Activated T-helper 2 cell treated with anti-CD3 and anti-CD28 coated beads, Interferon-gamma antibody, Interleukin-2, Interleukin-4, amounts not matched to agents 10 μg/mL and 5 μg/mL and 100 μg/mL, durations not matched to agents 14 hours and 24 hours and 36 hours (primary cell): ENCODE measurements at places on chromosomes 5 and 9.

DNA sequence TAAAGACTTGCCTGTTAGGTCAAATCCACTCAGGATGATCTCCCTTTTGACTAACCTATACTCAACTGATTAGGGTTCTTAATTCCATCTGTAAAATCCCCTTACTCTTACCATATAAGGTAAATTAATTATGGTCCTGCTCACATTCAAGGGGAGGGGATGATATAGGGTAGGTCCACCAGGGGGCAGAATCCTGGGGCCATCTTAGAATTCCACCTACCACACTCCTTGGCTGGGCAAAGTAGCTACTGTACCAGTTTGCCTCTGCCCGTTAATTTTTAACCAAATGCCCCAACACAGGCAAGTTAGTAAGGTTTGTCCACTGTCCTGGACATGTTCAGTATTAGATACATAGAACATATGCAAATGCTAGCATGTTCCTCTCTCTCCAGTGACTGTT is 262.4 kb downstream of the SEMA5A start:
- no peaks in the 10 kb centered on the region for H3K4me1 ChIP-seq
- no peaks in the 10 kb centered on the region for H3K27me3 ChIP-seq
- no peak overlapping the region for H3K27ac ChIP-seq

- DNase-seq = no peak
- no peaks in the 10 kb centered on the region for H3K36me3 ChIP-seq
- no peaks in the 10 kb centered on the region for H3K4me1 ChIP-seq
- no peak overlapping the region for H3K4me3 ChIP-seq
- H3K27ac ChIP-seq = no peak overlapping the region
- no peaks in the 10 kb centered on the region for H3K27me3 ChIP-seq
These were observed 101.6 kb downstream of the GRIA1 start for GRCh38 chr5:153592081-153592480.

- no peak overlapping the region for H3K27ac ChIP-seq
- peaks cover 2% of the 10 kb centered on the region for H3K4me1 ChIP-seq
- H3K4me3 ChIP-seq = no peak overlapping the region
These were observed 43.7 kb downstream of the BICD2 start for GRCh38 chr9:92720807-92721535.

- H3K27ac ChIP-seq = no peak overlapping the region
- H3K27me3 ChIP-seq = no peaks in the 10 kb centered on the region
- H3K4me1 ChIP-seq = peaks cover 27% of the 10 kb centered on the region
These were observed 241.7 kb downstream of the DOCK8 start for GRCh38 chr9:456365-456764.

- no peak overlapping the region for H3K27ac ChIP-seq
- peaks cover 2% of the 10 kb centered on the region for H3K27me3 ChIP-seq
- no peaks in the 10 kb centered on the region for H3K4me1 ChIP-seq
- no peak overlapping the region for H3K4me3 ChIP-seq
- no peaks in the 10 kb centered on the region for H3K36me3 ChIP-seq
- no peak for DNase-seq
These were observed 88.8 kb downstream of the BOD1 start for GRCh38 chr5:173527671-173528070.

DNA sequence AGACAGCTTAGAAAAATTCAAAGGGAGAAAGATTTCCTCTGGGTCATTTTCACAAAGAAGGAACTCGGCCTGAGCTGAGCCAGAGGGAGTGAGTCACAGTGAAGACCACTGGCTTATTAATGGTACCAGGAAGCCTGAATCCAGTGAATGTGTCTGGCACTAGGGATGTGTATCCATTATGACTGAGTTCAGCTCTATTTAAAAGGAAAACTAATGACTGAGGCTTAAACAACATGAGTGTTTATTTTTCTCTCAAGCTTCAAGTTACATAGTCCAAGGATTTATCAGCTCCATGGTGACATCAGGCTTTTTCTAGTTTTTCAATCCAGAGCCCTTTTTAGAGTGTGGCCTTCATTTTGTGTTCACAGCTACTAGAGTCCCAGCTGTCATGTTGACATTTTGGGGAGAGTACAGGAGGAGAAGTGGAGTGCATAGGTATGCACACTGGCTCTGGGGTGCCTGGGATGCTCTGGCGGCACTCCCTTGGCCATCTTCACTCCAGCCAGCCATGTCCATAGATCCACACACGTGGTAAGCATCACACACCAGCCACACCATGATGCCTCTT is 159.5 kb upstream of the ERCC6L2 start:
- no peak overlapping the region for H3K27ac ChIP-seq
- H3K36me3 ChIP-seq = peaks cover 5% of the 10 kb centered on the region

GRCh38 chr9:91416096-91416712 is 7.4 kb downstream of the NFIL3 start:
- H3K27ac ChIP-seq = peak overlapping the region; percentile 98
- no peak for DNase-seq
- peaks cover 87% of the 10 kb centered on the region for H3K36me3 ChIP-seq
- no peaks in the 10 kb centered on the region for H3K27me3 ChIP-seq
- H3K4me1 ChIP-seq = peaks cover 74% of the 10 kb centered on the region

DNA sequence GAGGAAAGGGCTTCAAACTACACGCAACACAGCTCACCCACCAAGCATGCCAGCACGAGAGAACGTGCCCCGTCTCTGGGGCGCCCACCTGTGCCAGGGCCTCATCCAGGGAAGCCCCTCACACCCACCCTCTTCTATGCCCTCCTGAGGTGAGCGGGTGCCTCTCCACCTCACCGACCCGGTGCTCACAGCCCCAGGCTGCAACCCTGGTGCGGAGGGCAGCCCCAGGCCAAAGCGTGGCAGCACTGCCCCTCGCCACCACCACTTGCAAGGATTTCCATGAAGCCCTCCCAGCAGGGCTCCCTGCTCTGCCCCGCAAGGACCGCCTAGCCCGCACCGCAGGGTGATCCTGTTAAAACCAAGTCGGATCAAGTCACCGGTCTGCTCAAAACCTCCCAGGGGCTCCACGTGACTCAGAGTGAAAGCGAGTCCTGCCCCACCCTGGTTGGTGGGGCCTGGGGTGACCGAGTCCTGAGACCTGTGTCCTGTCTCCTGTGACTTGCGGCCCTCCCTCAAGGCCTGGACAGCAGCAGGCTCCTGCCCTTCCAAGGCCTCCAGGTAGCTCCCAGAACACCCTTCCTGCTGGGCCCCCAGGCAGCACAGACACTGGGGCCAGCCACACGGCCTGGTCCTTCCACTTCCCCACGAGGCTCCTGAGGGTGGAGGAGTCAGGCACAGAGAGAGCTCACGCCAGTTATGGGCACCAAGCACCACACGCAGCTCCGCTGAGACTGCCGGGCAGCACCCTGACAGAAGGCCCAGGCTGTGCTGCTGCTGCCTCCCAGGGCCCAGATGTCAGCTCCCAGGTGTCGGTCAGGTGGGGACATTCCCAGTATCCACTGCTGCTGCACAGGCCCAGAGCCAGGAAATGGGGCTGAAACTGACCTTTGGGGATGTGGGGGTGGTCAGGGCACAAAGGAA is 12.7 kb downstream of the BRD3 start:
- no peaks in the 10 kb centered on the region for H3K27me3 ChIP-seq
- H3K36me3 ChIP-seq = peaks cover 8% of the 10 kb centered on the region
- H3K4me3 ChIP-seq = no peak overlapping the region
- no peak for DNase-seq

DNA sequence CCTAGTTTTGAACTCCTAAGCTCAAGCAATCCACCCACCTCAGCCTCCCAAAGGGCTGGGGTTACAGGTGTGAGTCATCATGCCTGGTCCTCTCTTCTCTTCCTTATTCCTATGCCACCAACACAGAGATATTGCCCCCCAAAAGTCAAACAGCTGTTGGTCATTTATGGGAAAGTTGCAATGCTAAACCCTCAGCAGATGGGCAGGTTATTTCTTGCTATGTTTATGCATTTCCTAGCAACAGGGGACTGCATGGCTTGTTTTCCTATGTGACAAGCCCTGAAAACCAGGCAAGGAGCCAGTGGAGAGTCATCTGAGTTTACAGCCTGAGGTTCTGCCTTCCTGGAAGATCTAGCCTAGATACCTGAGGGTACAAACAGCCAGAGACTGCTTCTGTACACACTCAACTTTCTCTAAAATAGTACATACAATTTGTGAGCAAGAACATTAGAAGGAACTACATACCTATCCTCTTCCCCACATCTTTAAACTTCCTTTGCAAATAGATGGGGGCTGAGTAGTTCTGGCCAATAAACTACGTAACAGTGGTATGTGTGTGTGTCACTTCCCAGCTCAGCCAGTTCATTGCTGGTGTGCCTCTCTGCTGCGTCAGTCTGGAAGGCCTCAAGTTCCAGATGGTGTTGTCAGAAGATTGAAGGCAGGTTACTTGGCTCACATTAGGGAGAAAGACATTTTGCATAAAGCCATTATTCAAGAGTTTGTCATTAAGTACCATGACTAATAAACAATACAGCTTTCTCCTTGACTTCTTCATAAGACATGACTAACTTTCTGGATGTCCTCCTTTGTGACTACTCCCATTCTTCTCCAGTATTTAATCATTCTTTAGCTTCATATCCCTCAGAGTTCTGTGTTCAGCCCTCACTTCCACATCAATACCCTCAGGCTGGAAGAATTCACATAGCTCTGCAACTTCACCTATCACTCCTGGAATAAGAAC is 65.3 kb downstream of the CSNK1A1 start:
- peaks cover 3% of the 10 kb centered on the region for H3K27me3 ChIP-seq
- H3K27ac ChIP-seq = no peak overlapping the region
- H3K4me1 ChIP-seq = no peaks in the 10 kb centered on the region
- no peak overlapping the region for H3K4me3 ChIP-seq
- no peaks in the 10 kb centered on the region for H3K36me3 ChIP-seq

GRCh38 chr5:150448952-150449516 is 505 bp downstream of the RPS14 start:
- peaks cover 56% of the 10 kb centered on the region for H3K36me3 ChIP-seq
- no peaks in the 10 kb centered on the region for H3K27me3 ChIP-seq
- DNase-seq = no peak
- H3K4me3 ChIP-seq = peak overlapping the region; percentile 99

DNA sequence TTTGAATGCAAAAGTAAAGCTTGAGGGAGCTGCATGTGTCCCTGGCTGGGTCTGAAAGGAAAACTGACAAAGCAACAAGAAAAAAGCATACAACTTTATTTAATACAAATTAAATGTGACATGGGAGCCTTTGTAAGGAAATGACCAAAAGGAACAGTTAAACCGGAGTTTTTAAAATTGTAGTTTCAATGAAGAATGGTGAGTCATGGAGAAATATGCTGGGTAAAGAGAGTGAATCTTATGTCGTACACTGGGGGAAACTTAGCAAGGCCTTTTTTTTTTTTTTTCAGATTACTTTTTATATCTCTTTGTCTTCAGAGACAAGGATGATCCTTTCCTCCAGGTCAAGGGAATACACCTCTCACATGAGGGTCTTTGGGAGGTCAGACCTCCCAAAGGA is 50.1 kb upstream of the FBXL17 start:
- no peak for DNase-seq
- no peak overlapping the region for H3K4me3 ChIP-seq
- H3K36me3 ChIP-seq = no peaks in the 10 kb centered on the region

- H3K36me3 ChIP-seq = no peaks in the 10 kb centered on the region
- peaks cover 4% of the 10 kb centered on the region for H3K27me3 ChIP-seq
- no peak for DNase-seq
- no peak overlapping the region for H3K4me3 ChIP-seq
These were observed 122.1 kb downstream of the SIL1 start for GRCh38 chr5:139076111-139076510.

DNA sequence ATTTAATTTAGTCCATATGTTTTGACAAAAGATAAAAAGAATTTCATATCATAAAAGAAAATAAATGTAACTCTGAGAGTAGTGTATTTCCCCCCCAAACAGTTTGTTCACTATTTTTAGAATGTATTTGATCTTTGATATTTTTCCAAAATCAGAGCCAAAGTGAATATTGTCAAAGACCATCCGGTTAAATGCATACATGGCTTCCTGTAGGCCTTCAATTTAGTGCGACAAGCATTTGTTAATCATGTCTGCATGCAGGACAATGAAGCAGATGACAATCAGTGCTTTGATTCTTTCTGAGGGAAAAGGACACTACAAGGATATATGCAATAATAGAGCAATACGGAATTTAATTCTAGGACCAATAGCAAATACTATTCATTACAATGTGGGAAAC is 79.8 kb downstream of the ACTBL2 start:
- DNase-seq = no peak
- no peak overlapping the region for H3K27ac ChIP-seq
- no peaks in the 10 kb centered on the region for H3K36me3 ChIP-seq
- peaks cover 10% of the 10 kb centered on the region for H3K27me3 ChIP-seq
- H3K4me3 ChIP-seq = no peak overlapping the region

DNA sequence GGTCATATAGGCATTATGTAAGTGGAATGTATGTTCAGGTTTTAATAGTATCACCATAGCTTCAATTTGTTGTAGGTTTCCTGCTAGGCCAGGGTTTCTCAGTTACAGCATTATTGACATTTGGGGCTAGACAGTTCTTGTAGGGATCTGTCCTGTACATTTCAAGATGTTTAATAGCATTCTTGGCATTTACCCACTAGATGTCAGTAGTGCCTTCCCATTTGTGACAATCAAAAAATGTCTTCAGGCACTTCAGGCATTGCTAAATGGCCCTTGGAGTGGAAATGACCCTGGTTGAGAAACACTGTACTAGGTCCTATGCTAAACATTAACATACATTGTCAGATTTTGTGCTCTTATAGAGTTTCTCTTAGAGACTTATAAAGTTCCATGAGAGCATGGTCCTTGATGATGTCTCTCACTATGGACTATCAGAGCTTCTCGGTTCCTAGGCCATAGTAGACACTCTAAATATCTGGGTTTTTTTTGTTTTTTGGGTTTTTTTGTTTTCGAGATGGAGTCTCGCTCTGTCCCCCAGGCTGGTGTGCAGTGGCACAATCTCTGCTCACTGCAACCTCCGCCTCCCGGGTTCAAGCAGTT is 1.4 kb downstream of the KIF20A start:
- DNase-seq = no peak
- peak overlapping the region; percentile 17 for H3K27ac ChIP-seq
- H3K4me1 ChIP-seq = peaks cover 14% of the 10 kb centered on the region
